Esophagus muscularis mucosa (tissue), 4 donors: ENCODE measurements at places on chromosomes 6 and 20. TPM values are rescaled to one million over a fixed set of nuclear protein-coding genes. Genes with fewer than 3 reads are reported as not detected.

Gene OR2B6
- not detected for total RNA-seq

Gene NMBR
- not detected for total RNA-seq

Gene SOX4
- 4.2 TPM for total RNA-seq

Gene PRDM13
- not detected for total RNA-seq

Gene PI16
- 44.8 TPM for total RNA-seq

GRCh38 chr6:170284866-170285469 is 5.9 kb downstream of the DLL1 start:
- DNase-seq, result no peak

DNA sequence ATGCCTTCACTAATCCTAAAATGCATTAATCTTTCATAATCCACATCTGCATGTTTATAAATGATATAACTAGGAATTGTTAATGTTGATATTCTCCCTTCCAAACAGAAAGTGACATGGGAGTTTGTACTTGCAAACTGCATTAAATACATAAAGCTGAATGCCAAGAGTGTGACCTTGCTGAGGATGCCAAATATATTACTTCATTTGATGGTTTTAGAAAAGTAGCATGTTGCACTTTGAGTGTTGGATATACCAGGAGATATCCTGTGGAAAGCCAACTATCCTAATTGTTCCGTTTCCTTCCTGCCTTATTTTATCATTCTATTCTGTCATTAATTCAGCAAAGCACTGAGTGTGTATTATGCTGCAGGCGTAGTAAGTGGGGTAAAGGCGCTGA is 229.8 kb downstream of the TMEM242 start:
- DNase-seq, result no peak

DNA sequence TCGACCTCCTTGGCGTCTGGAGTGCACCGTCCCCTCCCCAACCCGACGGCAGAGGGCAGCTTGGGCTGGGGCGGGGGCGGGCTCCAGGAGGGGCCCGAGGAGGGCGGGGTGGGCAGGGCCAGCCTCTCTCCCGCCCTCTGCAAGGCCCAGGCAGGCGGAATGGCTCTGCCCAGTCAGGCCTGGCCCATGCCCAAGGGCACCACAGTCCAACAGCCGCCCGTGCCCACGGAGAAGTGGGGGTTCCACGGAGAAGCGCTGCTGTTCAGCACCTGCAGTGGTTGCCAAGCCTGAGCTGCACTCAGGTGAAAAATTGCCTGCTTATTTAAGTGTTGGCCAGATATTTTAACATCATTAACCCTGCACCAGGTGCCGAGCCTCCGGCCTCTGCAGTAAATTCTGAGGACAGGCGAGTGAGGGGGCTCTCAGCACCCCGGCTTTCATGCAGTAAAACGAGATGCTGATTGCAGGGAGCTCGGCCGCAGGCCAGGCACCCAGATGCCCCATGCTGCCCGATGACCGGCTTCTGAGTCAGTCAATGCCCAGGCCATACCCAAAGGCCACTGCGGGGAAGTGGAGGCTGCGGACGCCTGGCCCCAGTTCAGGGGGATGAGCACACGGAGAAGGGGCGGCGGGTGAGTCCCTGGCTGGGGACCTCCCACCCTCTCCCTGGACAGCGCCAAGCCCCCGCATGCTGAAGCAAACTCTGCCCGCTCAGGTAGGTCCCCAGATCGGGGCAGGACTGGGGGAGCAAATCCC is at the start of gene SRMS:
Gene SRMS, minus strand, starts transcription at position 25 of the 756 bp plus-strand sequence. CDS start 286 bp downstream, outside the sequence.
- no peak for DNase-seq

GRCh38 chr6:106134906-106135634 is 48.9 kb downstream of the PRDM1 start:
- DNase-seq, result no peak

GRCh38 chr20:24027229-24027628 is 38.6 kb upstream of the GGTLC1 start:
- DNase-seq, result peak; percentile 94

DNA sequence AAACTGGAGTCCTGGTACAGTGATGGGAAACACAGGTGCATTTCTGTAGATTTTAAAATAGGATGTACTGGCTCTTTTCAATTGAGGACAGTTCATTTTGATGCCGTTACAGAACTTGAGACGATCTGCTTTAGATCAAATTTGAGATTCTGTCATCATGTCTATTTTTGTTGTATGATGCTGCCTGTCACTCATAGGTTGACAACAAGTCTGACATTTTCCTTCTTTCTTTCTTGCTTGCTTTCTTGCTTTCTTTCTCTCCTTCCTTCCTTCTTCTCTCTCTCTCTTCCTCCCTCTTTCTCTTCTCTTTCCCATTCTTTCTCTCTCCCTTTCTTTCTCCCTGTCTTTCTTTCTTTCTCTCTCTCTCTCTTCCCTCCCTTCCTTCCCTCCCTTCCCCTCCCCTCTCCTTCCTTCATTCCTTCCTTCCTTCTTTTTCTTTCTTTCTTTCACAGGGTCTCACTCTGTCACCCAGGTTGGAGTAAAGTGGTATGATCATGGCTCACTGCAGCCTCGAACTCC is 152.6 kb upstream of the SGK1 start:
- no peak for DNase-seq

DNA sequence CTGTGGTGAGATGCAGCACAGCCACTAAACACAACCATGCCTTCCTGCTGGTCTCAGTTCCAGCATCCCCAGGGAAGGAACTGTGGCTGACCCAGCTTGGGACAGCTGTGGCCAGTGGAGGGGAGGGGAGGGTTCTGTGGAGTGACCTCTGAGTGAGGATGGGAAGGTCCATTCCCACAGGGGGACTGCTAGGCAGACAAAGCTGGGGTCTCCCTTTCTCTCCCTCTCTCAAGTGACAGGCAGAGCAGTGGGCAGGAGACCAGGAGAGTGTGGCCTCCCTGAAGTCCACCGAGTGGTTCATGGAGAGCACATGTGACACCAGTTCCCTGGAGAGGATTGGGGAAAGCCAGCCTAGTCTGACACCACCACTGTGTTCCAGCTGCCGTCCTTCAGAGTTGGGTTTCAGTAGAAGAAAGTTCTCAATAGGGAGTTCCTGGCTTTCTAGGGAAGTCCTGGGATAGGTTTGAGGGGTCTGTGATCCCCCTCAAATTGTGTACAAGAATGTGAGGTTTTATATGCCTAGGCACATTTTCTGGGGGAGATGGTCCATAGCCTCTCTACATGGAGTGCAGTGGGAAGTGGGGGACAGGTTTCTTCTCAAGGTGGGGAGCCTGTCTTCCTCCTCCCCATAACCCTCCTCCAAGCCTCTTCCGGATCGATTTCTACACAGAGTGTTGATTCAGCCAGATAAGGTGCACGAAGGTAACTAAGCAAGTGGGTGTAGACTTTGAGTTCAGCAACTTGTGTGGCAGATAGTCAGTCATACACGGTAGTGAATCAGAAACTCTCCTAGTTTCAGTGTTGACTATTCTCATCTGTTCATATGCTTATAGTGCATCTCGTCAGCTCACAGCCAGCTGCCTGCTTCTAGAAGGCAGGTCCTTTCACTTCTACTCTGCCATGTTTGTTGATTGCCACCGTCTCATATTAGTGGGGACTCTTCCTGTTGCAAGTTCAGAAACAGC is 18.9 kb downstream of the MANBAL start:
- DNase-seq, result no peak

DNA sequence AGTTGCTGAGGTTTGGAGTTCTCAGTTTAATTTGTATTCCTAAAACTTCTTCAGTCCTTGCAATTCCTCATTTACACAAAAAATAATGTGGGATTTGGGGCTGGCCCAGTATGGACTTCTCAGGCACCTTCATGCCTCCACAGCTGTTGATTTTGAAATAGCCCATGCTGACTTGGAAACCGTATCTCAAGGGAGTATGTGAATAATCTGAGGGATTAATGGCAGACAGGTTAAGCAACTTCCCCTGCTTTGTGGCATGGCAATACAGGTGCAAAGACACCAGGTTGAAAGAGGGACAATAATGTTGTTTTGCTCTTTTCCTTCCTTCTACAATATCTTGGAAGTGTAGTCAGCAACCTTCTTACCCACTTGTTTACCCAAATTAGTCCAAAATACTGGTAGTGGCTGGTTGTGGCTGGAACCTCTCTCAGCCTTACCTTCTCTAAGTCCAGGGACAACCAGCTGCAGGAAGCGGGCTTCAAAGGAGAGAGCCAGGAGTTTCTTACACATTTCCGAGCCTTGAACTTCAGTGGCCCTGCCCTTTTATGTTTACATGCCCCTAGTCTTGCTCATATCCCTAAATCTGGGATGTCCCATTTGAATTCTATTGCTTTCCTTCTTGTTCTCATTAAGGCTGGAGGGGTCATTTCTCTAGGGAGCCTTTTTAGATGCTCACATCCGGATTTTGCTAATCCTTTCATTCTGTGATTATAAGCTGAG is 44.1 kb upstream of the ADGRF1 start:
- DNase-seq, result no peak
